ENCODE measurements at places on chromosomes 7 and 10.

DNA sequence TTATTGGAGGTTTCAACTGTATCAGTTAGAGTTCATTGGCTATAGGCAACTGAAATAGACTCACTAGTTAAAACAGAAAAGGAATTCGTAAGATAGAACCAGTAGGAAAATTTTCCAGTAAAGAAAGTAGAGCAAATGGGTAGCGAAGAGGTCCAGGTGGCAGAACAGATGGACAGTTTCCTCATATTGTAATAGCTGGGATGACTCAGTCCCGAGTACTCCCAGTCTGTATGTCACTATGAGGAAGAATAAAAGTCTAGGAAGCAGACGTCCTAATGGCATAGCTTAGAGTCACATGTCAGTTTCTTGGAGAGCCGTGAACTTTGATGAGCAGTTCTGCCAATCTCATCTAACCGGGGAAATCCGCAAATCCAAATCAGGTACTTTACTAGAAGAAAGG lies 95.3 kb downstream of the RNF32 start:
- DNase-seq, result no peak

DNA sequence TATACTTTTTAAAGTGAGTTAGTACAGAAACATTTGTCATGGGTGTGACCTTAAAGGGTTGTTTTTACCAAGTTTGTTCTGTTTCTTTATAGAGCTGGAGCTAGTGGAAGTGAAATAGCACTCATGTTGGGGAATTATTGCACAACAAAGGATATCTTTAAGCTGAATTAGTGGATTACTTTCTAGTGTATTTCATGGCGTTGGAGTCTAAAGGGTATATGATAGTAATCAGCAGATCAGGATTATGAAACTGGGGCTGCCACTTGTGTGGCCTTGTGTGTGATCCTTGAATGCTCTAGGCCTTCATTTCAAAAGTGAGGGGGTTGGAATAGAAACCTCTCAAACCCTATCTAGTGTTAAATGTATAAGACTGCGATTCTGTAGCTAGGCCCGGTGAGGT lies 123.6 kb downstream of the LYZL1 start:
- peak; percentile 74 for DNase-seq

- DNase-seq, result no peak
Measured at GRCh38 chr10:12387561-12388210, 38.3 kb downstream of the CAMK1D start.

GRCh38 chr10:28849821-28850220 lies 172.5 kb downstream of the BAMBI start:
- DNase-seq, result no peak

All from inflammatory macrophage (primary cell).